ENCODE measurements at places on chromosomes 2 and 18.

DNA sequence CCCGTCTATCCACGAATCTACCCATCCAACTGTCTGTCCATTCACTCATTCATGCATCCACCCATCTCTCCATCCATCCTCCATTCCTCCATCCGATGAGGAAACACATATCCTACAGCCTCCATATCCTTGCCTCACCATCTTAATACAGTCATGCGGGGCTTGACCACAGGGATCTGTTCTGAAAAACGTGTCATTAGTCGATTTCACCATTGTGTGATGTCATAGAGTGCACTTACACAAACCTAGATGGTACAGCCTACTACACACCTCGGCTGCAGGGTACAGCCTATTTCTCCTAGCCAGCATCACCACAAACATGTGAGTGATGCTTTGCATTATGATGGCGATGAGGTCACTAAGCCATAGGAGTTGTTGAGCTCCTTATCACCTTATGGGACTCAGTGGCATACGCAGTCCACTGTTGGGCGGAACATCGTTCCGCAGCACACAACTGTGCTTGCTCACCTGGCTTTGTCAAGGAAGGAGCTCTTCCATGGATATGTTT is 1.9 kb upstream of the NT5DC4 start:
- no peak for DNase-seq

- no peak for DNase-seq
These were observed 248.5 kb downstream of the ZNF516 start for GRCh38 chr18:76246590-76246989.

- no peak for DNase-seq
These were observed 1166.5 kb upstream of the NXPH2 start for GRCh38 chr2:139946690-139947089.

GRCh38 chr2:23065936-23066335 is 319.0 kb upstream of the KLHL29 start:
- no peak for DNase-seq

DNA sequence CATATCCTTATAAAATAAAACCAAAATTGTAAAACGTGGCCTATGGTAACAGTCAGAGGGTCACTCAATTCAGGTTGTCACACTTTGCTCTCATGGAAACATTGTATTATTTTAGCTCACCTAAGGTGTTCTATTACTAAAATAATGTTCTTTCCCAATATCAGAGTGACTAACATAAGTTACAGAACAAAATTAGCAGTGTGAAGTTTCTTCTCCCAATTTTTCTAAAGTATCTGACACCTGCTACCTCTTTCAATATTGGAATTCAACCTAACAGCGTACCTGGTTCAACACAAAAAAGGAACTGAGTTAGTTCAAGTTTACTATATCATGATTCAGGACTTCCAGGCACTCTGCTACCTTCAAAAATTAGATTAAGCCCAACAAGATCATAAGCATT is 190.4 kb downstream of the ZEB2 start:
- DNase-seq: no peak

- peak; percentile 54 for DNase-seq
These were observed 29.9 kb upstream of the MGAT5 start for GRCh38 chr2:134224005-134224404.

DNA sequence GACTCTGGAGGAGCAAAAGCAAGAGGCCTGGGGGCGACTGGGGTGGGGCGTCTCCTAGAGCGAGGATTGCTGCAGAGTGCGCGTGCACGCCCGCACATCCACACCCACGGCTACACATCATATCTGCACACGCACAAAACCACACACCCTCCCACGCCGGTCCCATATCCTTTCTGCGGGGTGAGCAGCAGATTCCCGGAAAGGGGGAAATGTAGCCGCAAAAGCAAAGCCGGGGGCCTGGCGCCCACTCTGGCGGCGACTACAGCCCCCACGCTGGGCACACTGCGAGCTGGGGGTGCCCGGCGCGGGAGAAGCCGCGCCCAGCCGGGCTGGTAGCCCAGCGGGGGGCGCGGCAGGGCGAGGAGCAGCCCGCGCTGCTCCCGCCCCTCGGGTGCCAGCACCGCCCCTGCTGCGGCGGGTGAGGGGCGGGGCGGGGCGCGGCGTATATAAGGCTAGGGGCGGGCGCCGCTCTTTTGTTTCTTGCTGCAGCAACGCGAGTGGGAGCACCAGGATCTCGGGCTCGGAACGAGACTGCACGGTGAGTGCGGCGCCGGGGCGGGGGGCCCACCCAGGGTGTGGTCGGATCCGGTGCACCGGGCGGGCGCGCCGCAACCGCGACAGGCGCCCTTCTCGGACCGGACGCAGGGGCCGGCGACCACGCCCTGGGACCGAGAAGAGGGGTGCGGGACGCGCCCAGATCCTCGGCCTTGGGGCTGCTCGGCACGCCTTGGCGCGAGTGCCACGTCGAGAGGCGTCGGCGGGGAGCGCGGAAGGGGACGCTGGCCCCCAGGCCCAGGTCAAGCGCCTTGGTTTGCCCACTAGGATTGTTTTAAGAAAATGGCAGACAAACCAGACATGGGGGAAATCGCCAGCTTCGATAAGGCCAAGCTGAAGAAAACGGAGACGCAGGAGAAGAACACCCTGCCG is at the start of gene TMSB10:
TSS of gene TMSB10 (plus strand) at position 476 of the 927 bp plus-strand sequence.
- DNase-seq: peak; percentile 93

DNA sequence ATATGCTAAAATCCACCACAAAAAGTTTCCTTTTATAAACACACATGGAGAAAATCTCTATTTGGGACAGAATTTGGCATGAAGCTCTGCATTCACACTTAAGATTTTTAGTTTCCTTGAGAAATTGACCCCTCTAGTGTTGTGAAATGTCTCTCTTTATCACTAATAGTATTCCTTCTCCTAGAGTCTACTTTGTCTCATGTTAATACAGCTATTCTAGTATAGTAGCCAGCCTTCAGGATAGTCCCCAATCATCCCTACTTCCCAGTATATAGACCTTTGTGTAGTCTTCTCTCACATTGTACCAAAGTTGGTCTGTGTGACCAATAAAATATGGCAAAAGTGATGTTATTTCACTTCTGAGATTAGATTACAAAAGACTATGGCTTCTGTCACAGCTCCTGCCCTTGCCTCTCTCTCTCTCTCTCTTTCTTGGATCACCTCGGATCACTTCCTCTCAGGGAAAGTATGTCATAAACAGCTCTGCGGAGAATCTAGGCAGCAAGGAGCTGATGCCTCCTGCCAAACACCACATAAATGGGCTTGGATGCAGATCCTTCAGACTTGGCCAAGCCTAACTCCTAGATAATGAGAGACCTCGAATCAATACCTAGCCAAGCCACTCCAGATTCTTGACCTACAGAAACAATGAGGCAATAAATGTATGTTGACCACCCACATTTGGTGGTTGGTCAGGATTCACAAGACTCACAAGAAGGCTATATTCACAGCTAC is 59.7 kb upstream of the NABP1 start:
- no peak for DNase-seq

GRCh38 chr2:151228847-151229512 is 32.7 kb downstream of the RBM43 start:
- no peak for DNase-seq

GRCh38 chr2:164581050-164581449 is 40.2 kb downstream of the GRB14 start:
- DNase-seq: no peak

Data from adipocyte (in vitro differentiated cells).